ENCODE measurements at places on chromosomes 2 and 18. TPM values are rescaled to one million over a fixed set of nuclear protein-coding genes. Genes with fewer than 3 reads are reported as not detected.

DNA sequence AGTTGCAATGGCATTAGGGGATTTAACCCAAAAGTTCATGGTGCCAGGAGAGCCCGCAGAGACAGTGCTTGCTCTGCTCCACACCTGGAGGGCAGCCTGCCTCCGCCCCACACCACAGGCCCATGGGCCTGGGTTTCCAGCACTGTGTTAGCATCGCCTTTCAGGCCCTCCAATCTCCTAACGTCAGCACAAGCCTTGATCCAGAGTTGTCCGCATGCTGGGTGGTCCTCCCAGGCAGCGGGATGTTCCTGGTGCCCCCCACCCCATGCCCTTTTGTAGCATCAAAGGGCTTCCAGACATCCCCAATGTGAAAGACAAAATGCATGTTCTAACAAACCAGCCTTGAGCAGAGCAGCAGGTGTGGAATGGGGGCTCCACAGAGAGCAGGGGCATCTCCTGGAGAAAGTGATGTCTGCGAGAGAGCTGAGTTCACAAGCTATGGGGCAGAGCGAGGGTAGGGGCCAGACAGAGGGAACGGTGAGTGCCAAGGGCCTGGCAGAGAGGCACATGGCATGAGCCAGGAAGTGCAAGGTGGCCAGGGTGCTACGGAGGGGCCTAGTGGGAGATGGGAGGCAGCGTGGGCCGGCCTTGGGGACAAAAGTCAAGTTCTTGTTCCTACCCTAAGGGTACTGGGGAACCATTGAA lies 119.2 kb downstream of the CYP26B1 start:
- H3K4me1 ChIP-seq = no peaks in the 10 kb centered on the region
- no peaks in the 10 kb centered on the region for H3K36me3 ChIP-seq
- DNase-seq = no peak
- no peak overlapping the region for H3K4me3 ChIP-seq
- no peak overlapping the region for H3K27ac ChIP-seq
- peaks cover 36% of the 10 kb centered on the region for H3K27me3 ChIP-seq

ARHGAP15 gene
- total RNA-seq = not detected

DNA sequence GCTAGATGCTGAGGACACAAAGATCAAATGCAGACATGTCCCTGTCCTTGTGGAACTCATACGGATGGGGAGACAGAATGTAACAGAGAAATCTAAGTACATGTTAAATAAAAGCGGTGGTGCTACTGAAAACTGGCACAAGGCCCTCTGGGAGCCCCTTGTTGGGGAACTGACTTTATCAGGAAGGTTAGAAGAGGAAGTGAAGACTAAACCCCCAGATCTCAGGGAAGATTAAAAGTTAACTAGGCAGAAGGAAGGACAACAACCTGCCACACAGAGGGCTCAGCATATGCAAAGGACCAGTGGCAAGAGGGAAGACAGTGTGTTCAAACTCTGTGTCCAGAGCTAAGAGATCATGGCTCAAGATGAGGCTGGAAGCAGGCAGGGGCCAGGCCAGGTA lies 4.8 kb downstream of the CACNB4 start:
- no peak overlapping the region for H3K4me3 ChIP-seq
- no peak for DNase-seq
- H3K27me3 ChIP-seq = peaks cover 42% of the 10 kb centered on the region
- H3K36me3 ChIP-seq = no peaks in the 10 kb centered on the region
- peaks cover 12% of the 10 kb centered on the region for H3K4me1 ChIP-seq
- no peak overlapping the region for H3K27ac ChIP-seq

GRCh38 chr2:30464544-30465170 lies 17.6 kb downstream of the LCLAT1 start:
- peaks cover 16% of the 10 kb centered on the region for H3K36me3 ChIP-seq
- DNase-seq = no peak
- no peak overlapping the region for H3K4me3 ChIP-seq
- H3K4me1 ChIP-seq = no peaks in the 10 kb centered on the region
- H3K27me3 ChIP-seq = no peaks in the 10 kb centered on the region

KCMF1 gene
- 99.1 TPM for total RNA-seq

- no peak overlapping the region for H3K4me3 ChIP-seq
- H3K27ac ChIP-seq = no peak overlapping the region
- no peak for DNase-seq
Measured at GRCh38 chr2:233320470-233320869, 12.9 kb downstream of the SAG start.

C2orf92 gene
- 2.0 TPM for total RNA-seq

METTL8 gene
- total RNA-seq = 22.7 TPM

GRCh38 chr2:144217853-144218633 lies 301.9 kb downstream of the ZEB2 start:
- H3K4me3 ChIP-seq = no peak overlapping the region
- peak; percentile 8 for DNase-seq
- H3K36me3 ChIP-seq = no peaks in the 10 kb centered on the region

DNA sequence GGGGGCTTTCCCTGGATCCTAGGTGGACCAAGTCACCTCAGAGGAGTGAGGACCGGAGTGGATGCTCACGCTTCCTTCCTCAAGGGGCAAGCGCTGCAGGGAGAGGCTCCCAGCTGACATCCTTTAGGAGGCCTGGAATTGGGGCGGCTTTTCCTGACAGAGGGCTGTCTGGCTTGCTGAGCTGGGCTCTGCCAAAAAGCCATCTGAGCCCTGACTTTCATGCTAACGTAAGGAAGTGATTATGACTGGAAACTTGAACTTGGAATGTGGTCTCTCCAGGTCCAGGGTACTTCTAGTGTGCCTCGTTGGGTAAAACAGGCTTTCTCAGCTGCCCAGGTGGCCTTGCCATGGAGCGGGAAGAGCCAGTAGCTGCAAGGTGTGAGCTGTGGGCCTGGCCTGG lies 268.3 kb upstream of the SPRED2 start:
- no peak for DNase-seq
- no peak overlapping the region for H3K4me3 ChIP-seq
- H3K4me1 ChIP-seq = no peaks in the 10 kb centered on the region
- H3K36me3 ChIP-seq = no peaks in the 10 kb centered on the region

DNA sequence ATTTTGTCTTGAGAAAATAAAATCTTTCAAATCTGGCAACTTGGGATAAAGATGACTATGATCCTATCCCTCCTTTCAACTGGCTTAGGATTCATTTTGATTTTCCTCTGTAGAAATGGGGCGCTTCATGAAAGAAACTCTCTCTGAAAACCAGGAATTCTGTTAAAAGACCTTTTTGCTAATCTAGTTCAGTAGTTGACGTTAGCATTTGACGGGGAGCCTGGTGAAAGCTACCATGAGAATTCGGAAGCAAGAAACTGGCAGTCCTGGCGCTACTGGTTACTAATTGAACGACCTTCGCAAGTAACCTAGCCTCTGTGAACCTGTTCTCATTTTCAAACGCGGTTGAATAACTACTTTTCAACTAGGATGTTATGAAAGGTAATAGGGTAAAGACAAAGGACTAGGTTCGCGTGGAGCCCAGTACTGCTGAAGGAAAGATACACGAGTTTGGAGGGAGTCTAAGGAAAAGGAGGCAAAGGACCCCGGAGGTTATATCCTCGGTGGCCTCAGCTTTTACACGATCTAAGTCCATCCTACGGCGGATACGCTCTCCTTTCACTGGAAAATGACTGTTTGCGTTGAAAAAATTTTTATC lies 604 bp upstream of the STK11IP start:
- H3K36me3 ChIP-seq = 0 out of 2 replicates have a peak, but pooled peaks cover 4% of the 10 kb centered on the region
- no peak for DNase-seq
- peak overlapping the region; percentile 96 for H3K4me3 ChIP-seq
- peaks cover 5% of the 10 kb centered on the region for H3K27me3 ChIP-seq

CFAP65 gene
- not detected for total RNA-seq

GKN1 gene
- total RNA-seq = not detected

DNA sequence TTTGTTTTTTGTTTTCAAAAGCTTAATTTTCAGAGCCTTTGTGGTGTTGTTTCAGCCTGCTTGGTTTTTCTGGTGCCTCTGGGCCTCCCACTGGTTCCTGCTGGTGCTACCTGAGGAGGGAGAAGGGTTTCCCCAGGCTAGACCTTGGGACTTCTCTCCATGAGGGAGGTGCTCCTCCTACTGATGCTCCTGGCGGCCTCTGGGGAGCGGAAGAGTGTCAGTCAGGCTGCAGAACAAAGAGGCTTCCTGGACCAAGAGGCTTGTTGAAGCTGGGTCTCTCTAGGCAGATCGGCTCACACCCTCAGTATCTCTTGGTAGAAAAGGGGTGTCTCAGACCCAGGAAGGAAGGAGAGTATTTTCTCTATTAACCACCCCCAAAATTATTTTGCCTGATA lies 32.2 kb downstream of the RFX8 start:
- peaks cover 59% of the 10 kb centered on the region for H3K4me1 ChIP-seq
- H3K36me3 ChIP-seq = peaks cover 30% of the 10 kb centered on the region
- H3K27me3 ChIP-seq = no peaks in the 10 kb centered on the region

IL1RL2 gene
- total RNA-seq = not detected

GAREM1 gene
- 0.16 TPM for total RNA-seq

- no peak overlapping the region for H3K4me3 ChIP-seq
- H3K4me1 ChIP-seq = no peaks in the 10 kb centered on the region
- no peak for DNase-seq
- H3K27ac ChIP-seq = no peak overlapping the region
Measured at GRCh38 chr2:10839813-10840212, 27.2 kb upstream of the PDIA6 start.

DNA sequence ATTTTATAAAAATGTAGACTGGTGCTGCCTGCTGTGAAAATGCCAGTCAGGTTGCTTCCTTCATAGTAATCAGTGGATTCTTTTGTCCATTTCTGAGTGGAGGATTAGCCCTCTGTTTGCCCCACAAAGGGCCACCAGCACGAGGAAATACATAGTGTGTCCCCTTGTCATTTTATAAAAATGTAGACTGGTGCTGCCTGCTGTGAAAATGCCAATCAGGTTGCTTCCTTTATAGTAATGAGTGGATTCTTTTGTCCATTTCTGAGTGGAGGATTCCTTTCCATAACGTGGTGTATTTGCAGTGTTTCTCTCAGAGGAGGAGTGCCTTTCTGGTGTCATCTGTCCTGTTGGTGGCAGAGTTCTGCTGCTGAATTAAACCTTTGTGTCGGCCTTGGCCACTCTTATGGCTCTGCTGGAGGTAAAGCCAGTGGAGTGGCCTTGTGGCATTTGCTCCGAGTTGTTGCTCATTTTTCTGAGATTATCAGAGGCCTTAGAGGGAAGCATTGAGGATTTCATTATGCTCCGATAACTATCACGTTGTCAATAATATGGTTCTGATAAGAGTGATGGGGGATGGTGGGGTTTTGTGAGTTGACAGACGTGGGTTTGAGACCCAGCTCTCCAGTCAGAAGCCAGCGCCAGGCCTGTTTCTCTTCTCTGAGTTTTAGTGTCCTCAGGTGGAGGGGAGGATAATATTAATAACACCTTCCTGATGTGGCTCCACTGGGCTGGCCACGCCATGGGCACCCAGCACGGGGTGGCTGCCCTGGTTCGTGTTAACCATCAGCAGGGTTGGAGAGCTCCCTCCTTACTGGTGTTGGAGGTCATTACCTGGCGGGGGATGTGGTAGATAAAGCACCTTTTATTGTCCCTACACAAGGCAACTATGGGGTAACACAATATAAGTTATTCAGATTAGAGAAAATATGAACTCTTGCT lies 96.6 kb downstream of the NEDD4L start:
- DNase-seq = no peak
- peaks cover 6% of the 10 kb centered on the region for H3K4me1 ChIP-seq
- H3K4me3 ChIP-seq = no peak overlapping the region
- peaks cover 7% of the 10 kb centered on the region for H3K36me3 ChIP-seq
- H3K27me3 ChIP-seq = peaks cover 45% of the 10 kb centered on the region

PDE6D gene
- total RNA-seq = 28.5 TPM

TRIM43 gene
- not detected for total RNA-seq

CD8A gene
- total RNA-seq = not detected

DNA sequence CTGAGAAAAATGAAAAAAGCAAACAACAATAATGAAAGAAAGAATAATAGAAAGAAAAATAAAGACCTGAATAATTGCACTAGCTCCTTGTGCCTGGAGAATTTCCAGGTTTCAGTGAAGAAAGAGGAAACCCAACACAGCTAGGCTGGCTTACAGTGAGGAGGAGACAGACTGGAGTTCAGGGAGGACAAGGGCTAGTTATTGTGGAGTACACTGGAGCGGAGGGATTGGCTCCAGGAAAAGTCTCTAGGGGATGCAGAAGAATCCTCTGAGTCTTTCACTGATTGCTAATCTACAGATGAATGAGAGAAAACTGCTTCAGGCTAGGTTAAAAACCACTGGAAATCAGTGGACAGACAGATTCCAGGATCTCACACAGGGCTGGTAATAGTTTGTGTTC lies 163.6 kb upstream of the RBMS1 start:
- no peak overlapping the region for H3K27ac ChIP-seq
- DNase-seq = no peak
- H3K4me1 ChIP-seq = peaks cover 29% of the 10 kb centered on the region
- H3K36me3 ChIP-seq = no peaks in the 10 kb centered on the region
- H3K27me3 ChIP-seq = no peaks in the 10 kb centered on the region

GRCh38 chr2:145341536-145341935 lies 821.6 kb upstream of the ZEB2 start:
- DNase-seq = no peak
- H3K4me1 ChIP-seq = peaks cover 29% of the 10 kb centered on the region
- H3K27ac ChIP-seq = no peak overlapping the region
- no peaks in the 10 kb centered on the region for H3K27me3 ChIP-seq

- H3K4me1 ChIP-seq = no peaks in the 10 kb centered on the region
- no peaks in the 10 kb centered on the region for H3K36me3 ChIP-seq
- 0 out of 2 replicates have a peak, but pooled peaks cover 2% of the 10 kb centered on the region for H3K27me3 ChIP-seq
- DNase-seq = no peak
Measured at GRCh38 chr18:3830604-3831003, 380.6 kb downstream of the TGIF1 start.

DOK6 gene
- not detected for total RNA-seq

DNA sequence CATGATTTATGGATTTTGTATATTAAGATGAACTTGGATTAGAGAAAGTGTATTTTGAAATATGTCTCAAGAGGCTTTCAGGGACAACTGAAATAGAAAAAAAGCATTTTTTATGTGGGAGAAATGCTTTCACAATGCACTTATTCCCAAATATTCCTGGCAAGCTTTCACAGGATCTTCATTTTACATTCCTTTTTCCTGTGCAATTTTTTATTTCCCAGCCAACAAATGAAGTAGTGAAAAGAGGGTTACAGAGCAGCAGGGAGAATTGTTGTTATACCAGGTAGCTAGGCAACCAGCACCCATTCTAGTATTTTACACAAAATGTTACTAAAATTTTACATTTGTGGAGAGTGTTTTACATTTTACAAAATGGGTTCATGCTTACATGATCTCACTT lies 167.0 kb upstream of the RPRM start:
- H3K36me3 ChIP-seq = no peaks in the 10 kb centered on the region
- H3K27ac ChIP-seq = no peak overlapping the region
- H3K27me3 ChIP-seq = no peaks in the 10 kb centered on the region
- H3K4me1 ChIP-seq = no peaks in the 10 kb centered on the region
- no peak overlapping the region for H3K4me3 ChIP-seq
- DNase-seq = no peak
